ENCODE measurements at places on chromosomes 11 and 22.

DNA sequence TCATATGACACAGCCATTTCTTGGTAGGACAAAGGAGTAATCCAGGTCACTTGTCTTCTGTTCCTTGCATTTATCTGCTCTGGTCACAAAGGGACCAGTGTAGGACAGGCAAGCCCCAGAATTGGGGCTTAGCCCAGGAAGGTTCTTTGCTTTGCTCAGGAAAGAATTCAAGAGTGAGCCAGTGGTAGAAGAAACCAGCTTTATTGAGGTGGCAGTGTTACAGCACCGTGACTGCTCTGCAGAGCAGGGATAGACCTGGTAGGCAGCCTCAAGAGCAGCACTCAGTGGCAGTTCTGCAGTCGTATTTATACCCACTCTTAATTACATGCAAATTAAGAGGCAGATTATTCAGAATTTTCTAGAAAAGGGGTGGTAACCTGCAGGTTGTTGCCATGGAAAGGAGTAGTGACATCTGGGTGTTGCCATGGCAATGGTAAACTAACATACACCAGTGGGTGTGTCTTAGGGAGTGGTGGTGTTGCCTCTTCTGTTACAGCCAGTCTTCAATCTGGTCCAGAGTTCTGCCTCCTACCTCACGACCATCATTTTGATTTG, 84.9 kb upstream of the RAB1B start:
- no peak for DNase-seq

DNA sequence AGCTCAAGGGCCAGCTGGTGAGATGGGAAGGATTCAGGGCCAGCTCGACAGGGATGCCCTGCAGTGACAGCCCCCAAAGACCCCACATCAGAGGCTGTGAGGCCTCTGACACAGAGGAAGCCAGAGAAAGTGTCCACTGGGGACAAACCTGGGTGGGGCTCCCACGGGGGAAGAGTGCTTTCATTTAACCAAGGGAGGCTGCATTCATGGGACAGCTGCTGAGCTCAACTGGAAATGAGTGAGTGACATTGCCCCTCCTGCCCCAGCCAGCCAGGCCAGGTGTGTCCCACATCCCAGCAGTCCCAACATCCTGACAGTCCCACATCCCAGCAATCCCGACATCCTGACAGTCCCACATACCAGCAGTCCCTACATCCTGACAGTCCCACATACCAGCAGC, 61.0 kb downstream of the DHCR7 start:
- no peak for DNase-seq

- DNase-seq: no peak
Measured at GRCh38 chr22:44572414-44573207, 74.6 kb upstream of the RTL6 start.

DNA sequence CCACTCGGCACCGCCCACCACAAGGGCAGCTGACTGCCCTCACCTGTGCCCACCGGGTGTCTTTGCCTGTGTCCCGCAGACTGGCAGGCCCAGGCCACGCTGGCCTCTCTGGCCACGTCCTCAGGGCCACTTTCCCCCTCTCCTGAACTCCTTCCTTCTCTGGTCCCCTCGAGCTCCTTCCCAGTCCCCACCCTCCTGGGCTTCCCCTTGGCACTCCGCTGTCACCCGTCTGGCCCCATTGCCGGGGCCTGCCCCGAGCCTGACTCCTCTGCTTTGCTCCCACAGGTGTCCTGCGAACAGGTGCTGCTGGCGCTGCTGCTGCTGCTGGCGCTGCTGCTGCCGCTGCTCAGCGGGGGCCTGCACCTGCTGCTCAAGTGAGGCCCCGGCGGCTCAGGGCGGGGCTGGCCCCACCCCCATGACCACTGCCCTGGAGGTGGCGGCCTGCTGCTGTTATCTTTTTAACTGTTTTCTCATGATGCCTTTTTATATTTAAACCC, 14.2 kb downstream of the MCAT start:
- no peak for DNase-seq

DNA sequence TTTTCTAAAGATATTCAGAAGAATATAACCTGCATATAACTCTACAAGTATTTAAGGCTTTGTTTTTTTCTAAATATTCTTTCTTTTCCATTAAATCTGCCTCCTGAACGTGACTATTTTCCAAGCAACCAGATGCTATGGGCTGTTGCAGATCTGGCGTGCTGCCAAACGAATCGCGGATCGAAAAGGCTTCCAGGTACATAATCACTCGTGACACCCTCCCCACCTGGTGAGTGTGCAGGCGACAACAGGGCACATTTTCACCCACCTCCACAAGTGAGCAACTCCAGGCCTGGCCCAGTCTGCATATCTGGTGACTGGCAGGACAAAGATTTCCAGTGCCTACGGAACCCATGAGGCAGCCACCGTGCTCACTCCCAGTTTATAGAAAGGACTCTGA, 660.1 kb downstream of the OPCML start:
- no peak for DNase-seq

- DNase-seq: no peak
Measured at GRCh38 chr11:44883277-44883676, 67.4 kb downstream of the TP53I11 start.

- no peak for DNase-seq
Measured at GRCh38 chr11:3182462-3182852, 17.3 kb upstream of the OSBPL5 start.

DNA sequence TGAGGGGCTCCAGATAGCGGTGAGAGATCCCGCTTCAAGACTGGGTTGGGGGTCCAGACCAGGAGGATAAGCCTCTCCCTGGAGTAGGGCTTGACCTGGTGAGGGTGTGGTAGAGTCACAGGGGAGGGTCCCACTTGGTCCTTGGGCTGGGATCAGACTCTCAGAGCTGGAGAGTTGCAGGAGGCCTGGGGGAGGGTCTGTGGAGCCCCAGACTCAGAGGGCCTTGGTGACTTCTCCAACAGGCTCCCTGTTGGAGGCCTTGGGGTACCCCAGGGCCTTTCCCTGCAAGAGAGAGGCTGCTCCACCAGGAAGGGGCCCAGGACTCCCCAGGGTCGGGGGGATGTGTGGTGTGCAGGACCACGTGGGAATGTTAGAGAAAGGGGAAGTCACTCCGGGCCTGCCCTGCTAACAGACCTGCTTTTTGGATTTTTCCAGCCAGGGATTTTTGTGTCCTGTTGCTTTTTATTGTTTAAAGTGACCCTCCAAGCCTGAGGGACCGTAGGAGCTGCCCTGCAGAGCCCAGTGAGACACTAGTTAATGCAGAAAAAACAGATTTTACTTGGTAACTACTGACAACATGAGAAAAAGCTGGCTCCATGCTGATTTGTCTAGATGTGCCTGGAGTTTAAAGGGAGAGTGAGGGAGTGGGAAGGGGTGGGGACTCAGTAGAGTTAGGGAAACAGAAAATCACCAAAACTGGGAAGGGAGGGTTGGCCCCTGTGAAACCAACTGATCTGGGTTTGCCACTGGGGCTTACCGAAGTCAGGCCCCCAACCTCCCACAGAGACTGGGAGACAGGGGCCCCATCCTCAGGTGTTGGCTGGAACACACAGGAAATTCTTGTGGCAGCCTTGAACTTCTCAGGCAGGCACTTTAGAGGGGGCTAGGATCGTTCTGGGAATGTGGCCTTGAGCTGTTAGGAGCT, 801 bp upstream of the TXNRD2 start:
- DNase-seq: no peak

- no peak for DNase-seq
Measured at GRCh38 chr11:133747409-133747808, 97.9 kb downstream of the SPATA19 start.

DNA sequence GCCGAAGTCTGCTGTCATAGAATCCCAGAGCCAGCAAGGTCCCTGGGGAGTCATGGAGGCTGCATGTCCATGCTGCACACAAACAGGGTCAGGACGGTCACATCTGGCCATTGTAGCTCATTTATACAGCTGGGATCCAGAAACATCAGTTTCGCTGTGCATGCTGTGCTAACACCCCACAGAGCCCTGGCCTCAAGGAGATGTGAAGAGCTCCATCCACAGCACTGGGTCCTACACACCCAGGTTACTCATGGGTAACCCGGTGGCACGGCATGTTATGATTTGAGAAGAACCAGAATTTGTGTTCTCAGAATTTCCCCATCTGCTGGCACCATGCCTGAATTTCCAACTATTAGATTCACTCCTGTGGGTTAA, 146.3 kb upstream of the ARHGAP20 start:
- DNase-seq: no peak

- DNase-seq: no peak
Measured at GRCh38 chr22:36921309-36922104, 8.1 kb downstream of the CSF2RB start.
